ENCODE measurements at places on chromosomes 1 and 21.

GRCh38 chr21:46159390-46159789, 4.0 kb upstream of the FTCD start:
- DNase-seq: no peak

DNA sequence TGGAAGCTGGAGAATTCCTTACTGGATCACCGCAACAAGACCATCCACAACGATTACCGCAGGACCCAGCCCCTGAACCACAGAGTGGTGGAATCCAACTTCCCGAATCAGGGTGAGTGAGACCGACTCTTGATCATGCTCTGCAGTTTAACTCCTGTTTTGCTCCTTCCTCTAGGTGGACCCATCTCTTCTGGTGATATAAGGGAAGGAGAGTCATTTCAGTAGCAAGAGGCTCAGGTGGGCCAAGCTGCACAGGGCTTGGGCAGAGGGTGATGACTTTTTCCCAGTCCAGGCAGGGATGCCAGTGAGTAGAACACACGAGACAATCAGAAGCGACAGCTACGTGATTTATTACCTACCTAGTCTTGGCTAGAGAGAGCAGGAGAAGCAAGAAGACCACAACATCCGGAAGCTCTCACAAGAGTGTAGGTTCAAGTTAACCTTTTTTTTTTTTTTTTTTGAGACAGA, 25.2 kb downstream of the CA6 start:
- no peak for DNase-seq

DNA sequence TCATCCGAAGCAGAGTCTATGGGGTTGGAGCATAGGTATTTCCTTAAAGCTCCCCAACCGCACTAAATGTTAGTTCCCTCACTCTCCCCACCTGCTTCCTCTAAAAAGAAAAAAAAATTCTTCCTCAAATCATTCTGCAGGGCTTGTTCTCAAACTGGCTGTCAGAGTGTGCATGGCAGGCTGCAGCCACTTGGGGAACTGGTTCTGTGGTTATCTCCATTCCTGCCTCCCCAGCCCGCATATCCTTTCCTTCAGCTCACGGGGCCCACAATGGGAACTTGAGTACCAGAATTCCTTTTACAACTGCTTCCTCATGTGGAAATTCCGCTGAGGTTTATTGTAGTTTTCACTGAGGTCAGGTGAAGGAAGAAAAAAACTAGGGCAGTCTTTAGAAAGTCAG, 159.2 kb downstream of the PIGK start:
- no peak for DNase-seq

- DNase-seq: no peak
These were observed 19.0 kb upstream of the PTPN14 start for GRCh38 chr1:214570442-214570841.

- no peak for DNase-seq
These were observed 108.1 kb downstream of the ATP1B1 start for GRCh38 chr1:169214598-169214997.

GRCh38 chr1:906600-907420, 16.9 kb upstream of the SAMD11 start:
- no peak for DNase-seq

DNA sequence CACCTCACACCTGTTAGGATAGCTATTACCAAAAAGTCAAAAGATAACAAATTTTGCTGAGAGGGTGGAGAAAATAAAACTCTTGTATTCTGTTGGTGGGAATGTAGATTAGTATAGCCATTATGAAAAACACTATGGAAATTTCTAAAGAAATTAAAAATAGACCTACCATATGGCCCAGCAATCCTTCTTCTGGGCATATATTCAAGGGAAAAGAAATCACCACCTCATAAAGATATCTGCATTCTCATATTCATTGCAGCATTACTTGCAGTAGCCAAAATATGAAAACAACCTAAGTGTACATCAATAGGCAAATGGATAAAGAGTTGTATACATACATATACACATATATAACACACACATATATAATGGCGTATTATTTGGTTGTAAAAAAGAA, 791.6 kb upstream of the RGS18 start:
- DNase-seq: no peak

- no peak for DNase-seq
These were observed 10.7 kb downstream of the RPF1 start for GRCh38 chr1:84489766-84490165.

- DNase-seq: no peak
These were observed 3.7 kb upstream of the DPT start for GRCh38 chr1:168732736-168733135.

DNA sequence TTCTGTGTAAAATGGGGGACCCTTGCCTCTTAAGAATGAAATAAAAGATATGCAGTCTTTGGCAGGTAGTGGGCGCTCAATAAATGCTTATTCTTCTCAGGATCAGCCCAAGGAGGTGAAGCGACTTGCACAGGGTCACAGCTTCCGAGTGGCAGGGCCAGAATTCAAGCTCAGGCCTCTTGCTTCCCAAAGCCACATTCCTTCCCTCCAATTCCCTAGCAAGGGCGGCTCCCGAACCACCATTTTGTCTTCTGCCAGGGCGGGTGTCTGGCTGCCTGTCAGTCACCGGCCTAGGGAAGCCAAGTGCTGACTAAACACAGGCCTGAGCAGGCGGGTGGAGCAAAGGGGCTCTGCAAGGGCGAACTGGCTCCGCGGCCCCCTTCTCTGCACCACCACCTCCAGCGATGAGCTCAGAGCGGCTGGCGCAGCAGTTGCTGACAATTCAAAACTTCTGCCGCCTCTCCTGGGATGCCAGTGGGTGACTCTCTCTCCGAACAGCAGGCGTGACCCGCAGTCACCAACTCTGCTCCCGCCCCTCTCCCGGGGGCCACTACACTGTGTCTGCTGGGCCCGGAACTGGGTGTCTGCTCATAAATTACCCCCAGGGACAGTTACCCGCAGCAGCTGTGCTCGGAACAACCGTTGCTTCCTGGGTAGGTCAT, 10.8 kb downstream of the GPR3 start:
- DNase-seq: no peak

- DNase-seq: no peak
These were observed 13.7 kb downstream of the GGPS1 start for GRCh38 chr1:235342039-235342438.

DNA sequence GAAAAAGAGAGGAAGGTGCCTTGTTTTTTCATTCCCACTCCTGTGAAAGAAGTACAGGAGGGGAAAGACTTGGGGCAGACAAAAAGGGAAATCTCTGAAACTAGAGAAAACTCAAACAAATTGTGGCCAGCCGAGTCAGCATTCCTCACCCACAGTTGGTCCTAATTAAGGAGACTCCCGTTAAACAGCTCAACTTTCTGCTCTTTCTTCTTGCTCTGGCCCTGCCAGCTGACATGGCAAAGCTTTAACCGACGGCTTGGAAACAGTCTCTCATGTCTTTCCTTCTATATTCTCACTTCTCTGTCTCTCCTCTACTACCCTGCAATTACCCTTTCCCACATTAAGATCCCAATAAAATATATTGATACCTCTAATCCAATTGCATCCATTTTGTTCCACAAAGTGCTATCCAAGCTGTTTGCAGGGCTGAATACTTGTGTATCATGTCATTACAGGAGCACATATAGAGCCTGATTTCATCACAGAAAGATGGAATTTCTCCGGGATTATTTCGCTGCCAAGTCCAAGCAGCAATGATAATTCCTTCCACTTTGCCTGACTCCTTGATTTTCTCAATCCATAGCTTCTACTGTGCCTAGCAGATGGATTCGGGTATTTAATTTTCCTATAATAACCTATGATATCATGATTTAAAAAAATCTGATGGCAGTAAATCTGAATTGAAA, 65.4 kb upstream of the IPO9 start:
- no peak for DNase-seq

- no peak for DNase-seq
These were observed 19.2 kb downstream of the NLRP3 start for GRCh38 chr1:247435030-247435758.

GRCh38 chr1:21295002-21295401, 4.7 kb upstream of the ECE1 start:
- DNase-seq: no peak

DNA sequence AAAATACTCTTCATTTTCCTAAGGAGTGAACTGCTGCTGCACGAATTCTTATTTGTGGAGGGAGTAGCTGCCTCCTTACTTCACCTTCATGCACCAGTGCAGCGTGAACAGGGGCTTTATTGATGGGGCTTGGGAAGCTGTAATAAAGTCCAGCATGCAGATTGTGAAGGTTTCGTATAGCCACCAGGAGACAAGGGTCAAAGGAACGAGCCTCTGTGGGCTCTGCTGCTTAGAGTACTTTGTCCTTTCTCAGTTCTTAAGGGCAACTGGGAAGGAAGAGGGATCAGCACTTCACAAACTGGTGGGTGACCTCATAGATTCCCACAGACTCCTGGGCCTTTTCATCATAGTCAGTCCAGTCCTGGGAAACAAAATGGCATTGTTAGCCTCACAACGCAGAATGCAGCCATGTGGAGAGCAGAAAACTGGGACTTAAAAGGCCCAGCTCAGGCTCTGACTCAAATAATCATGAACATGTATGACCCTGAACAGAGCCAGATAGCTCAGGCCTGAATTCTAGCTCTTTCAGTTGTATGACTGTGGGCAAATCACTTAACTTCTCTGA, 6.0 kb downstream of the CZIB start:
- no peak for DNase-seq

- DNase-seq: no peak
These were observed 1967.6 kb downstream of the MRPL39 start for GRCh38 chr21:23639721-23640120.

GRCh38 chr1:218538341-218538740, 193.2 kb downstream of the TGFB2 start:
- DNase-seq: no peak

- DNase-seq: no peak
These were observed 21.9 kb downstream of the TMCC2 start for GRCh38 chr1:205249651-205250050.

GRCh38 chr1:26553942-26554682, 24.6 kb downstream of the RPS6KA1 start:
- no peak for DNase-seq

- DNase-seq: no peak
These were observed 334.3 kb upstream of the ADAMTS5 start for GRCh38 chr21:27301220-27301619.

DNA sequence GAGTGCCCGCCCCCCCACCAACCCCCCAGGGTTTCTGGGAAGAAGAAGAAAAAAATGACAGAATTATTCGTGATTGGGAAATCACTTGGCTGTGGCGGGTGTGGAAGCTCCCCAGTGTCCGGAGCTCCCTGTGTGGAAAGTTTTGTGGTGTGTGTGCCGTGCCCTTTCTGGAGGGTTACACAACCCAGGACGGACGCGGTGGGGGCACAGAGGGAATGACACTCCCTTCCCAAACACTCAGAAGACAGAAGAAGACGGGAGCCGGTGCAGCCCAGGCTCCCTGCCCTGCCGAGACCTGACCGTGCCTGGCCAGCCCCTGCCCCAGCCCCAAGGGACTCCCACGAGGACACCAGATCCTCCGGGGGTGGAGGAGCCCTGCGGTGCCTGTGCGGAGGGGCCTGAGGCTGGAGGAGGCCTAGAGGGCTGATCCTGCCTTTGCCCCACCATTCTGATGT, 33.0 kb upstream of the ADARB1 start:
- DNase-seq: no peak

DNA sequence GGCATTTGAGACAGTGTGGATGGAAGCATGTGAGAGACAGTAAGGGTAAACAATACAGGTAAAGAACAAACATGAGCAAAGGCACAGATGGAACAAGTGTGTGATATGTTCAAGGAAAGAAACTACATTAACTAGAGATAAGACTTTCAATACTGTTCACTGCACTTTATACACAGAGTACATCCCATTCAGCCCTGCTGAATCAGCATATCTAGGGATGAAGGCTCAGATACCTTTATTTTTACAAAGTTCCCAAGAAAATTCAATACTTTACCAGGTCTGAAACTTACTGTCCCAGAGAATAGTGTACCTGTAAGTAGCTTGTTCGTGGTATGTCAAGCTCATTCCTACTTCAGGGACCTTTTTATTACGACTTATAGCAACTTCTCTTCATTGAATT, 122.5 kb downstream of the LHX4 start:
- DNase-seq: no peak

DNA sequence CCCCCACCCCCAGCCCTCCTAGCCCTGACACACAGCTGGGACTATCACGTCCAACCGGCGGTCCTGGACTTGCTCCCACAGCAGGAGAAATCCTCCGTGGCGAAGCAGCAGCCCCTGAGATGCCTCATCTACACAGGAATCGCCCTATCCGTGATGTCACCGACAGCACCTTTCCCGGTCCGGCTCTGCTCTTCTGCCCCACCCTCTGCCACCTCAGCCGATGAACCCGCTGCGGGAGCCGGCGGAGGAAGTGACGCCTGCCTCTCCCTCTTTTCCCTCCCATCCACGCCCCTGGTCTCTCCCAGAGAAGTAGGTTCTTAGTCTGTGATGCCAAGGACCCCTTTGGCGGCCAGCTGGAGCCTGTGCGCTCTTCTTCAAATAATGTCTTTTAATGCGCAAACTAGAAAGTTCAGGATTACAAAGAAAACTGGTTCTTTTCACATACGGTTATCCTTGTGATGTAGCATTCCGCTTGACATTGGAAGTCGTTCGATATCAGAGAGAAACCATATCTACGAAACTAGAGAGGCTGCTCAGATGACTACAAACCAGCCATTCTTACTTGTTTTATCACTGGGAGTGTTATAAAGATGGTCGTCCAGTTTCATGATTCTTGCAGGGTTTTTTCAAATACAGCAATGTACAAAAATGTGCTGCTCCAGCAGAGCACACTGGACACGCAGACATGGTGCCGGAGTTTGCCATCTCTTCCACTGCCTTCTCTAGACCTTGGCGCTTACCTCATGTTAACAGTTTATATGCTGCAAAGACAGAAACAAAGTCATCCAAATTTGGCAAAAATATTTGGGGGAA, 120.3 kb downstream of the PPIAL4G start:
- peak; percentile 21 for DNase-seq

DNA sequence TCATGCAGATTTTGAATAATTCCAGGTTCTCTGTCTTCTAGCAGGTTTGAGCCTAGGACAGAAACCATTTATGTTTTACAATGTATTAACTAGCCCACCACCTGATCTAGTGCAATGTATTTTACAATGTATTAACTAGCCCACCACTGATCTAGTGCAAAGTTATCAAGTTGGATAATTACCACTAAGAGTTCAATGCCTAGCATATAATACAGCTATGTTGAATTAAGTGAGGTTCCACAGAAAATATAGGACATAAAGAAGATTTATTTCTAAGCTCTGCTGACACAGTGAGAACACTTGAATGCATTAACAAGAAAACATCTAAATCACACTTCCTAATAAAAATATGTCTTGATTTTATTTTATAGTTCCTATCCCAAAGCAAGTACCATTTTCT, 854.6 kb upstream of the NEGR1 start:
- no peak for DNase-seq
